ENCODE measurements at places on chromosomes 7 and 10.

DNA sequence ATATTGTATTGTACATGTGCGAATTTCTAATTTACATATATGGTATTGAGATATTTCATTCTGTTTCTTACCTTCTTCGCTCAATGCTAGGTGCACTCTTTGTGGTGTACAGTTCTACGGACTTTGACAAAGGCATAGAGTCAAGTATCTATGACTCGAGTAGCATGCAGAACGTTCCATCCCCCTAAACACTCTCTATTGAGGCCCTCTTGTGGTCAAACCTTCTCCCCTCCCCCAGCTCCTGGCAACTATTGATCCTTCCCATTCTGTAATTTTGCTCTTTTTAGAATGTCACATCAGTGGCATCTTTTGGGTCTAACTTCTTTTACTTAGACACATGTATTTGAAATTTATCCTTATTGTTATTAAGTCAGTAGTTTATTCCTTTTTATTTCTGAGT, 30.7 kb upstream of the GDF10 start:
- DNase-seq, result peak; percentile 40

- DNase-seq, result no peak
These were observed 15.5 kb upstream of the TMEM120A start for GRCh38 chr7:76009672-76010600.

DNA sequence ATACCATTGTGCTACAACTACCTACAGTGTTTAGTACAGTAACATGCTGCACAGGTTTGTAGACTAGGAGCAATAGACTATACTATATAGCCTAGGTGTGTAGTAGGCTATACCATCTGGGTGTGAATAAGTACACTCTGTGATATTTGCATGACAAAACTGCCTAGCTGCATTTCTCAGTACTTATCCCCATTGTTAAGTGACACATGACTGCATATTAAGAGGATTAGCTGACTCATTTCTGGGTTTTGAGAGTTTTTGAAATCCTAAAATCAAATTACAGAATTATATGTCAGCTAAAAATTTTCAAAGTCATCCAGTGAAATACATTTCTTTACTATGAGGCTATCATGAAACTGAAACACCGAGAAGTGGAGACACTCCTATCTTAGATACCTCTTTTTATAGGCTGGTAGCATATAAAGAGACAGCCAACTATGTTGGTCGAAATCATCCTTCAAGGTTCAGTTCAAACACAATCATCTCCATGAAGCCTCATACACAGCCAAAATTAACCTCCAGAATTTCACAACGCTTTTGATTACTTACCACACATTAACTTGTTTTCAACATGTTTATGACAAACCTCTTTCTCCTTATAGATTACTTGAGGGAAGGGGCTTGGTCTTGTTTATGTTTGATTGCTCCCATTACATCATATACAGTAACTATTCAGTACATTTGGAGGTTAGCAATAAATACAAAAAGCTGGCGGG, 89.8 kb upstream of the ANK3 start:
- no peak for DNase-seq

GRCh38 chr7:136012238-136012637, 35.1 kb upstream of the MTPN start:
- no peak for DNase-seq

- no peak for DNase-seq
These were observed 92.8 kb downstream of the DOCK1 start for GRCh38 chr10:126997801-126998590.

DNA sequence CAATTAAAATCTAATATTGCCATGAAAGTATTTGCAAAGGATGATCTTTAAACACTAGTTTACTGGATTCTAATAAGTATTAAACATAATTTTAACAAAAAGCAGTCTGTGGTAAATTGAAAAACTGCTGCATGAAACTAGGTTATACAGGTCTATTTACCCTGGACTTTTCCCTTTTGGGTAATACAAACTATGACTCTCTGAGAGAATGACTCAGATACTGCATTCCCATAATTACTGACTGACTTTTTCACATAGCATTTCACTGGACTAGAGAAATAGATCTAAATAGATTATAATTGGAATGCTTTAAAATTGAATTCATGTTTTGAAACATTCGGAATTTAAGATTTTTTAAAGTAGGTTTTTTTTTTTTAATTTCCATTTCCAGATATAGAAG, 395.7 kb downstream of the THSD7A start:
- no peak for DNase-seq

- no peak for DNase-seq
These were observed 806.9 kb downstream of the DNAJB9 start for GRCh38 chr7:109376576-109376975.

DNA sequence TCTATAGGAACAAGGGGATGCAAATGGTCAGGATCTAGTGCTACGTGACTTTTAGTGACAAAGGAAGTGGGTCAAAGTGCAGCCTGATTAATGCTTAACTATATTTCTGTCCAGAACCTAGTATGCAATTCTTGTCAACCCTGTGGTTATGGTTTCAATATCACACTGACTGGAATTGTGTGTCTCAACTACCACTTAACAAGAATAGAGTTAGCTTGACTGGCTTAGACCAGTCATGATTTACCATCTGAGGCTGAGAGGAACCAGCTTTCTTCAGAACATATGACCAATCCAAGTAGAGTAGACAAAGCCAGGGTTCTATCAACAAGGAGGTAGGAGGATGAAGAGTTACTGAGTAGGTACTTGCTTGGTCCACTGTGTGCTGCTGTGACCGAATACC, 54.4 kb downstream of the MYPN start:
- no peak for DNase-seq

- DNase-seq, result no peak
These were observed 673.8 kb downstream of the INHBA start for GRCh38 chr7:41029072-41029499.

- no peak for DNase-seq
These were observed 33.2 kb downstream of the NRF1 start for GRCh38 chr7:129644634-129645230.

- no peak for DNase-seq
These were observed 53.4 kb downstream of the TSPAN15 start for GRCh38 chr10:69504576-69505250.

DNA sequence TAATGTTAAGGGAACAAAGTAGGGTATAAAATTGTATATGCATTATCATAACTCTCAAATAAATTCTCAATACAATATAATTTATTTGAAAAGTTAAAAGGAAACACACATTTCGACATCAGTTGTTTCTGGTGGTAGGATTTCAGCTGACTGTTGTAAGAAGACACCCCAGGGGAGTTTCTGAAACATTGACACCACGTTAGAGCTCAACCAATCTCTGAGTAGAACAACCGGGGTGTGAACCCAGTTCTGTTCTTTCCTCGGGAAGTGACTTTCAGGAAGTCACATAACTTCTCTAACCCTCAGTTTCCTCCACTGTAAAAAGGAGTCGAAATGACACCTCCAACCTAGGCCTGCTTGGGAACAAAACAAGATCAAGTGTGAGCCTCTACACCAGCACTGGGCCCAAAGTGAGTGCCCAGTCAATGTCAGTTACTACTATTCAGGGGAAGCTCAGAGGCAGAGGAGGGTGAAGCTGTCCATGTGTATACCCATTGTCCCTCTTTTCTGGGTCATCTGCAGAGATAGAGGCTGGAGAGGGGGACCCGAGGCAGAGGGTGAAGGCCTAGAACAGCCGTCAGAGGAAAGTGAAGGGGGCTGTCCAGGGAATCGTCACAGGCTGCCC, 67.1 kb downstream of the AOAH start:
- DNase-seq, result no peak

DNA sequence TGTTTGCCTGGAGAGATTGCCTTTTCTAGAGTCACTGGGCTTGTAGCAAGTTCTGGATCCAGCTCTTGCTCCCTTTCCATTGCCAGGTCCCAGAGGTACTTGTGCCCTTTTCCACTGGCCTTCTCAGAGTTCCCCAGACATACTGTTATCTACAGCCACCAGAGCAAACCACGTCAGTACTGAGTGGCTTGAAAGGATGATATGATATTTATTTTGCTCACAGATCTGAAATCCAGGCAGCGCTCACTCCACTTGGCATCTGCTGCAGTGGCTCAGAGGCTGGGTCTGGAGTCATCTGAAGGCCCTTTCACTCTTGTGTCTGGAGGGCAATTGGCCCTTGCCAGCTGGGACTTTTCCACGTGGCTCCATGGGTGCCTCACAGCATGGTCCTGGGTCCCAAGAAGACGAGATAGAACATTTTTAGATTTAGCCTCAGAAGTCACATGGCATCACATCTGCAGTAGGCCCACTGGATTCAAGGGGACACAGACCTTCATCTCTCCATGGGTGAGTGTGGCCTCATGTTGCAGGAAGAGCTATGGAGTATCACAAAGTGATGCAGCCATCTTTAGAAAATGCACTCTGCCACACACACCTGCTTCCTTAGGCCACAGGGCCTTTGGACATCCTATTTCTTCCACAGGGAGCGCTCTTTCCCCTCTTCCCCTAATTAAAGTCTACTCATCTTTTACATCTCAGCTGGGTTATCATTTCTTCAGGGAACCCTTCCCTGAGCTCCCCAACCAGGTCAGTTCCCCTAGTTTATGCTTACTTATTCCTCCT, 22.9 kb upstream of the TCF7L2 start:
- DNase-seq, result no peak

GRCh38 chr10:77629775-77630506, 7.7 kb downstream of the KCNMA1 start:
- no peak for DNase-seq

GRCh38 chr7:40288827-40289226, 154.0 kb downstream of the SUGCT start:
- no peak for DNase-seq

- DNase-seq, result no peak
These were observed 568.5 kb downstream of the CALN1 start for GRCh38 chr7:71843676-71844075.

GRCh38 chr7:117043108-117043825, 90.0 kb downstream of the ST7 start:
- no peak for DNase-seq

GRCh38 chr7:128924707-128925588, 12.8 kb upstream of the IRF5 start:
- DNase-seq, result no peak

DNA sequence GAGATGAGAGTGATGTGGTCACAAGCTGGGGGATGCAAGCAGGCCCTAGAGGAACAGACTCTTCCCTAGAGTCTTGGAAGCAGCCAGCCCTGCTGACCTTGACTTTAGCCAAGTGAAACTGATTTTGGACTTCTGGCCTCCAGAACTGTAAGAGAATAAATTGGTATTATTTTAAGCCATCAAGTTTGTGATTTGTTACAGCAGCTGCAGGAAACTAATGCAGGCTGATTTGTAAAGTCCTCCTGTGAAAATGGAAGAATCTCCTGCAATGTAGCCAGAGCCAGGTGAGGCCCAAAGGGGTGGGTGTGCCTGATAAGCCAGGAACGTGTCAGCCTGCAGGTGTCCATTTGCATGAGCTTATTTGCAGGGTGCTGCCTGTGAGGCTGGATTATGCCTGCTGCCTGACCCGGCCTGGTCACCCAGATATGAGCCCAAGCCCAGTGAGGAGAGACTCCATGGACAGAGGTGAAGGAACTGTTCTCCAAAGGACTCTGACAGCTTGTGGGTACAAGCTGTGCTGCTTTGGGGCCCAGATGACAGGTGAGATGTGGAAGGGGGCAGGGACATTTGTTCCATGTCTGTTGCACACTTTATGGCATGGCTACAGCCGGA, 24.6 kb upstream of the PLEKHA1 start:
- DNase-seq, result no peak

DNA sequence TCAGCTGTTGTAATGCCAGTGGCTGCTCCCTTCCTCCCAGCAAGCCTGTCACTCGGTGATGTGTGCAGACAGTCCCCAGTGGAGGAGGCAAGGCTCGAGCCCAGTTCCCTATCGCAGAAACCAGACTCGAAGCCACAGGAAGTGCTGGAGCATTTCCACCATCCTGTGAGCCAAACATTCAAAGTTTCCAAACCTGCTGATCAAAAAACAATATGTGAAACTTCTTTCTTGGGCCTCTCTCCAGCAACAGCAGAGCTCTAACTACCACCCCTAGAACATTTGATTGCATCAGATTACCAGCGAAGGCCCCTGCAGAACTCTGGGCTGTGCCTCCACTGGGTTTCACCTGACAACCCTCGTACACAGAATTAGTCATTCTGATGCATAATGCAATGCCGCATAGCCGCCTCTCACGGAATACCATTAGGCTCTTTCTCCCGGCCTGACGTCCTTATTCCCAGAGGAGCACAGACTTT, 94.0 kb downstream of the ELMO1 start:
- DNase-seq, result peak; percentile 60

GRCh38 chr10:121324678-121325213, 273.5 kb downstream of the FGFR2 start:
- no peak for DNase-seq

- no peak for DNase-seq
These were observed 56.3 kb downstream of the MYOF start for GRCh38 chr10:93425861-93426260.

GRCh38 chr7:18940593-18941134, 176.8 kb downstream of the TWIST1 start:
- DNase-seq, result no peak

DNA sequence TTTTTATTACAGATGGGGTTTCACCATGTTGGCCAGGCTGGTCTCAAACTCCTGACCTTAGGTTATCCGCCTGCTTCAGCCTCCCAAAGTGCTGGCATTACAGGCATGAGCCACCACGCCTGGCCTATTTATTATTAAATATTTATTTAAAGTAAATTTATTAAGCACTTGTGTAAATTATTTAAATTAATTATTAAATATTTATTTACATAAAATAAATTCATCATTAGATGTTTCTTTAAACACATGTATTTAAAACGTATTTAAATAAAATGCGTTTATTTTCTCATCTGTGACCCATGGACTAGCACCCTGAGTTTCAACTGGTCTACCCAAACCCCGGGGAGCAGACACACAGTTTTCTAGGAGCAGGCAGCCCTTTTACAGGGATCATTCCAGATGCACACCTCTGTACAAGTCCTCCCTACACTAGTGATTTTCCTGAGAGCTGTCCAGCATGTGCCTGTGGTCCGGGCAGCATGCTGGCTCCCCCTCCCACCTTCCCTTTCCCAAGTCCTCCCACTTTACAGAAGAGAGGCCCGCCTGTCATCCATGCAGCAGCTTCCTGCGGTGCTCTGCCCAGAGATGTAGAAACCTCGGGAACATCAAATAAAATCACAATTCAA, 89.2 kb upstream of the ATP6V0A4 start:
- DNase-seq, result peak; percentile 6

- DNase-seq, result no peak
These were observed 24.6 kb downstream of the RPP38 start for GRCh38 chr10:15121707-15122106.

GRCh38 chr10:114694752-114695151, 36.7 kb upstream of the ABLIM1 start:
- DNase-seq, result peak; percentile 39

GRCh38 chr10:49688920-49689319, 9.5 kb downstream of the C10orf53 start:
- DNase-seq, result no peak
